CD4-positive, alpha-beta T cell treated with Interleukin-21 for 1 hour (primary cell): ENCODE measurements at places on chromosomes 7 and 10.

- no peak for DNase-seq
Observed at GRCh38 chr10:80356989-80357850, 639 bp downstream of the DYDC2 start.

- DNase-seq: no peak
Observed at GRCh38 chr10:20473023-20473760, 423.9 kb downstream of the NEBL start.

DNA sequence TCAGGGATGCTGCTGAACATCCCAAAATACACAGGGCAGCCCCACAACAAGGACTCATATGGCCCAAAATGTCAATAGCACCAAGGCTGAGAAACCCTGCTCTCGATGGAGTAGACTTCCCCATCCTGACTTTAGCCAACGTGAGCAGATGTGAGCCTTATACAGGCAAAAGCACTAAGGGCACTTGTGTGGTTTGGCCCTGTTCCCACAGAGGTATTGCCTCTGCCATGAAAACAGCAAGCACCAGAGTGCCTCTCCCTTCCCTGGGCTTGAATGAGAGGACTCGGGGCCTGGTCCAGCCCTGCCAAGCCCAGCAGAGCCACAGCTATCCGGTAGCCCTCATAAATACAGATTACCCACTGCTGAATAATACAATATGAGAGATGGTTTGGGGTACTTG lies 47.5 kb downstream of the ACSM6 start:
- DNase-seq: no peak

DNA sequence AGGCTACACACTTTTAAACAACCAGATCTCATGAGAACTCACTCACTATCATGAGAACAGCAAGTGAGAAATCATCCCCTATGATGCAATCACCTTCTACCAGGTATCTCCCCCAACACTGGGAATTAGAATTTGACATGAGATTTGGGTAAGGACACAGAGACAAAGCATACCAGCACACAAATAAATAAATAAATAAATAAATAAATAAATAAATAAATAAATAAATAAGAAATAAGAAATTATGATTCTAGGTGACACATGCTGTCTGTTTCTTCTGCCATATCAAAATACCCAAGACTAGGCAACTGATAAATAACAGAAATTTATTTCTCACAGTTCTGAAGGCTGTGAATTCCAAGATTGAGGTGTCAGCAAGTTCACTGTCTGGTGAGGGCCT lies 87.2 kb upstream of the CYP2C9 start:
- no peak for DNase-seq

- DNase-seq: peak; percentile 19
Observed at GRCh38 chr7:35758421-35758820, 42.4 kb upstream of the SEPTIN7 start.

GRCh38 chr10:69087590-69088470 lies at the start of gene SRGN:
SRGN (plus strand) TSS chr10:69088103; CDS start chr10:69088158, 55 bp downstream.
- peak; percentile 95 for DNase-seq

DNA sequence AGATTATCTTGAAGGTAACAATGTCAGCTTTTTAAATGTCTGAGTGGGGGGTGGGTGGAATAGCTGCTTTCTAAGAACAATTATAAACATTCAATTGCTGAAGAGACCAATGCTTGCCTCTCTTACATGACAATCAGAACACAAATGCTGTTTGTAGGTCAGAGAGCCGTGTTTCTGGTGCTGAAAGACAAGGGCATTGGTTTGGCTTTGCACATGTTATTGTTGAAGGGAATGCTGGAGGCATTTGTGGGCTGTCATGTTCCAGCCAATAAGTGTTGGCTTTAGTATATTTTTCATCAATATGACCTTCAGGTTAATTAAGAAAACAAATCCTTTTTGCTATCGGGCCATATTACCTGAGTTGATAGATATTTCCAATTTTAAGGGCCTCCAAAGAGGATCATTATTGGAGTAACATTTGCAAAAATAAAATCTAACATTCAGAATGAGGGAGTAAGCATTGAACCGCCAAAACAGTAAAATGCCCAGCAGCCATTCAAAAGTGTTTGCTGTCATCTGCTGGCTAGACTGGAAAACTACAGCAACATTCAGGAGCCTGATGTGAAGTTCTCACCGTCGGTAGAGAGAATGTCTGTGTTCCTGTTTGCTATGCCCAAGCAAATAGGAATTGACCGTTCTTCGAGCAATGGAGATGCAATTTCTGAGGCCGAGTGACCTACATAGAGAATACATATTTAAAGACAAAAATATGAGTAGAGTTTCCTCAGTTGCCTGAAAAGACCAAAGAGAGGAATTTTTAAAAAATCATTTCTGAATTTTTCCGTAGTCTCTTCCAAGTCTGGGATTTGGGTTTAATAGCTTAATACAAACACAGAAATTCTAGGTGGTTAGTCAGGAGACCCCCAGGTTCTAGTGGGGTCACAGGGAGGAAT lies 118.9 kb downstream of the APBB1IP start:
- DNase-seq: peak; percentile 55

- DNase-seq: peak; percentile 59
Observed at GRCh38 chr7:106176414-106177299, 64.5 kb upstream of the SYPL1 start.

- DNase-seq: no peak
Observed at GRCh38 chr7:20107582-20107981, 109.6 kb downstream of the MACC1 start.
